ENCODE measurements at places on chromosomes 5 and 9.

GRCh38 chr5:180844432-180844831 lies 16.6 kb downstream of the ZFP62 start:
- no peak for DNase-seq

DNA sequence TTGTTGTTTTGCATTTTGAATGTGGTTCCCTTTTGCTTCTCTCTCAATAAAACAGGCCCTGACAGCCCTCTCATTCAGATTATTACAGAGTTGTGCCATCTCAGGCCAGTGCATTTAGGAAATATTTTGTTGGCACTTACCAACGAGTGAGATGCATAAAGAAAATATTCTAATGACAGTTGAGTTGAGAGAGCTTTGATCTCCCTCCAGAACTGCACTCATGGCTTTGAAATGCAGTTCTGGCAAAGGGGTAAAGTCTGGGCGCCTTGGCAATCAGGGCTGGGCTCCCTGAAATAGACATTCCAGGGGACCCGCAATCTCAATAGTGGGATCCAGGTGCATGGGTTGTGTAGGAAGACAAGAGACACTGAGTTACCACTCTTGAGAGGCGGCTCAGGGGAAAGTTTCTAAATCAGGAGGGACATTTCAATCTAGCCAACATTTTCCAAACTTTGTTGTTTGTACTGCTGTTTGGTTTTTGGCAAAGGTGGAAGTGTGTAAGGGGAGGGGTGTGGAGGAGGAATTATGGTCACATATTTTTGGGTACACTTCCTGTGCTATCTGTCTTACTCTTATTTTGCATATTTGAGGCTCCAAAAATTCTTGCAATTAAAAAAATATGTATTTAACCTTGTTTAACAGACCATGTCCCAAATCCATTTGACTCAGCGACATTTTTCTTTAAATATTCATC lies 48.8 kb downstream of the PAPPA start:
- no peak for DNase-seq

- no peak for DNase-seq
These were observed 173.5 kb downstream of the GLIS3 start for GRCh38 chr9:4126184-4126865.

GRCh38 chr5:35185518-35185917 lies 44.8 kb downstream of the PRLR start:
- DNase-seq: no peak

DNA sequence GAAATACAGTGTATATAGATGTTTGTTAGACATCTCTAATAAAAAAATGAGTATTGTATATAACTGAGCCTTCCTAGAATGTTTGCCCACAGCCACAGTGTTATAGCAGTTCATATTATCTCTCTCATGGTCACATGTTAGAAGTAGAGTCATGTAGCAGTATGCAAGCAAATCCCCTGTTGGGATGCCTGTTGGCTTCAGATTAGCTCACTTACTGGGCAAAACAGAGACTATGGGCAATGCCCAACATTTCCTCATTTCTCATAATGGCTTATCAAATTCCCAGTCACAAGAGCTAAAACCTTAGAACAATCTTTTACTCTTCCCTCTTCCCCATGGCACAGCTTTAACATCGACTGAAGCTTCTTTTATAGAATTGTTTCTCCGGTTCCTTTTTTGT lies 27.0 kb upstream of the PDCD1LG2 start:
- DNase-seq: no peak

GRCh38 chr5:100668511-100668910 lies 133.3 kb downstream of the FAM174A start:
- no peak for DNase-seq

GRCh38 chr5:39107350-39107749 lies 33.2 kb upstream of the RICTOR start:
- no peak for DNase-seq

DNA sequence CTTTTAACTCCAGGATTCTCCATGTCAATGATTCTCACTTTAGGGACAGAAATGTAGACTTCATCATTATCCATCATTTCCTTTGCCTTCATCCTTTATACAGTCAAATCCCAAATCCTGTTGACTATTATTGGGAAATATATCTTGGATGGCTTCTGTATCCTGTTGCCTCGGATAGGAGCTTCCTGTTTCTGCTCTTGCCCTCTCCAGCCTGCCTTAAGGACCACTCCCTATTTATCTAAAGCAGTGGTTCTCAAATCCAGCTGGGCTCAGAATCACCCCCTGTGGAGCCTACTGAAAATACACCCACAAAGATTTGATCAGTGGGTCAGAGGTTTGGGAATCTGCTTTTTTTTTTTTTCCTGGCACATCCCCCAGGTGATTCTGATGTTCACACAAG lies 8.5 kb downstream of the AFAP1L1 start:
- DNase-seq: no peak

- no peak for DNase-seq
These were observed 42.5 kb upstream of the SH3PXD2B start for GRCh38 chr5:172496671-172497371.

GRCh38 chr5:139282197-139282557 lies 11.4 kb upstream of the MATR3 start:
- DNase-seq: no peak

DNA sequence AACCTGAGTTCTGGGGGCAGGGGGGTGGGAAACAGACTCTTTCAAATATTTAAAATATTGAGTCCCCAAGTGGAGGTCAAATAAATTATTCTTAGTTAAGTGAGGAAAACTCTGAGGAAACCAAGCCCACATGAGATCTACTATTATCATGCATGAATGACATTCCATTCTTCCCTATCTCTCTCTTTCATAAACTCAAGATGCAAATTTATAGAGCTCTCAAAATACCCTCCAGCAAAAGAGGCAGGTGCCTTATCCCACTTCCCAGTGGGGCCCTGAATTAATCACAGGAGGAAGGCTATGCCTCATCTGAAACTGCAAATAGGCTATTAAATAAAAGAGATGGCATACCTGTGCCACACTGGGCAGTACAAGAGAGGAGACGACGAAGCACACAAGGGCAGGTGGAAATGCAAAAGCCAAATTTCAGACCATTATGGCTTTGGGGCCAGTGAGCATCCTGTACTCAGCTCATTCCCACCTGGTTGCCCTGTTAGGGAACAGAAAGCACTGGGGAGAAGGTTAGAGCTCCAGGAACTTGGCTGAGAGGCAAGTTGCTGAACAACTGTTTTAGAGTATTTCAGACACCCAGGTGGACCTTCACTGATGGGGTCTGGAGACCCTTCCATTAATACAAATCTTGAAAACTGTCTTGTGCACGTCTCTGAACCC lies 102.2 kb upstream of the EQTN start:
- no peak for DNase-seq

GRCh38 chr9:108003526-108003925 lies 514.0 kb upstream of the KLF4 start:
- no peak for DNase-seq

DNA sequence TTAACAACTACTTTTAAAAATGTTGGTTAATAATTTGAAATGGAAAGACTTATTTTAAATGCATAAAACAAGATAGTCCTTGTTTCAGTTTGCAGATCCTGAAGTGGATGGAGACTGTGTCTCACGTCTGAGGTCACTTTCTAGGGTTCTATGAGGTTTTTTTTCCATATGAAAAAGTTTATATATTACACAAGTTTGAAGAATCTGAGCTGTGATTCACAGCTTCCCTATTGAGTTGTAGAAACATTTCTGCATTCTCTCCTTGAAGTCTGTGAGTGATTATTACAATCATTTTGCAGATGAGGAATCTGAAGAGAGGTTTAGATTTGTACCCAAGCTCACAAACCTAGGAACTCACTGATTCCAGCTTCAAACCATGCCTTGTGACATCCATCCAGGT lies 442.5 kb upstream of the KLF4 start:
- DNase-seq: no peak

DNA sequence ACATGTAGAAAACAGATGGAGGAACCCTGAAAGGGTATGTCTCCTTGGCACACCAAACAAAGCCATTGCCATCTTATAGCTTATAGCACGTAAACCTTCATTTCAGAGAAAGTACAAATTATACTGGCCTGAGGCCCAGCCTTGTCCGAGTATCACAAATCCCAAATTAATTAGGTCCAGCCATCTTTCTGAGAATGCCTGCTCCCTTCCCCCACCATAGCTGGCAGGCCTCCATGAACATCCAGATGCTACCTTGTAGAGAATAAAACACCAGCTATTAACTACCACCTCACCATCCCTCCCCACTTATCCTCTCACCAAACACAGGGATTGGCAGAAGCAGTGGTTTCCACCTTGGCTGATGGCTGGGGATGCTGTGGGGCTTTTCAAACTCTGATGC lies 224.0 kb downstream of the SPOCK1 start:
- no peak for DNase-seq

DNA sequence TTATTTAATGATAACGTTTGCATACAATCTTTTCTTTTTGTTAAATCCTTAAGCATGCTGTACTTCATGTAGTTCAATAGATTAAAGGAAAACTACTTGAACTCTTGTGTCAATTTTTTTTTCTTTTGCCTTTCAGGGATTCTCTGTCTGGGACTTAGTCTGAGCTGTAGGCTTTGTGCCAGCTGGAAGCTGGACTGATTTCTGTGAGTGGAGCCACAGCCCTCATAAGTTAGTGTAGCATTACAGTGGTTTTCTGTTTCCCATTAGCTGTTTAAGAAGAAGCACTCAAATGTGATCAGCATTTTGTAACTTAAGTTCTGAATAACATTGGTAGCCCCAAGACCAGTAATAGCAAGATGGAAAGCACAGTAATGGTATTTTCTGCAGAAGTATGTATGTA lies 330.6 kb upstream of the MEF2C start:
- DNase-seq: no peak

DNA sequence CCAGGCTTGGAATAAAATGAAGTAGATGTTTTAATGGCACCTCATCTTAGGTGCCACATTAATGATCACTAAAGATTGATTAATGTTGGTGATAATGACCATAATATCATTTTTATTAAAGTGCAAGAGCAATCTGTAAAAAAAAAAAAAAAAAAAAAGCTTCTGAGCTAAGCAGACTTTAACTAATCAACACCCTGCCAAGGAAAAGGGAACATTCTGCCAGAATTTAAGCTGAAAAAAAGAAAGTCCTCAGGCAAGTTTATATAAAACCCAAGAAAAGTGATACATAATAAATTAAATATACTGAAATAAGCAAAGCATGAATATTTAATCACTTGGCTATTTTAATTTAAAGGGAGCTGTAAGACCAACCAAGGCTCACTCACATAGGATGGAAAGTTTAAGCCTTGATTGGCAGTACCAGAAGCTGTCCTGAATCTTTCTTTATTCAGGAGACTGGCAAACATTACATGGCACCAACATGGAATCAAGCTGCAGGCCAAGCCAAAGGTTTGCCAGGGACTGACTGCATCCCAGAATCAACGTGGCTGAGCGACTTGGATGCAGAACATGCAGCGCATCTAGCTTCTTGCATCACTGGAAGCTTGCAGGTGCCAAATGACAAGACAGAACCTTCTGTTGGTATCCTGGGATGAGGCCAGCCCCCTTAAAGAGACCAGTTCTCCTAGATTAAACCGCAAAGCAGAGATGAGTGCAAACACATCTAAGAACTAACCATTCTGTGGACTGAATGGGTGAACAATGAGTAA lies 413.6 kb downstream of the ENC1 start:
- no peak for DNase-seq

DNA sequence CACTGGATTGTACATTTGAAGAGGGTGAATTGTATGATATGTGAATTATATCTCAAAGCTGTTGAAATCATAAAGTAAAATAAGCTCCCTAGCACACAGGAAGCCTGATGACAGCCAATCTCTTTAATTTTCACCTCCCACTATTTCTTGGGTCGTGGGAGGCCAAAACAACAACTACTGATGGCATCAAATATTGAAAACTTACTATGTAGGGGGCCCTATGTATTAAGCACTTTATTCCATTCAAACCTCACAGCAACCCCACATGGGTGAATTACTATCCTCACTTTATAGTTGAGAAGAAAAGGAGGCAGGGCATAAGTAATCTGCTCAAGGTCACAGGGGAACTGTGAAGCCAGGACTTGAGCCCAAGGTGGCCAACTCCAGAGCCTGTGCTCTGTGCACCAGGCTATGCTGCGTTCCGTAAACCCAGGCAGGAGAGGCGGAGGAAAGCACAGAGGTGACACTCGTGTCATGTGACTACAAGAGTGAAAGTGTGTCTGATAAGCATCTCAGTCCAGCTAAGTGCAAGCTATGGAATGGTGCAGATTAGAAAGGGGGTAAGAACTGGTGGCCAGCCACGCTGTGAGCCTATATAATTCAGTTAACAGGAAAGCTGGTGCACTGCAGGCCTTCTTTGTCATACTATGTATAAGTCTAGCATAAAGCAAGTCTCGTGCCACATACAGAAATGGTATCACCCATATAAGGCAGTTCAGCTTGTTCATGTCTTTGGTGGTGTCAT lies 221.0 kb downstream of the DCP2 start:
- no peak for DNase-seq

DNA sequence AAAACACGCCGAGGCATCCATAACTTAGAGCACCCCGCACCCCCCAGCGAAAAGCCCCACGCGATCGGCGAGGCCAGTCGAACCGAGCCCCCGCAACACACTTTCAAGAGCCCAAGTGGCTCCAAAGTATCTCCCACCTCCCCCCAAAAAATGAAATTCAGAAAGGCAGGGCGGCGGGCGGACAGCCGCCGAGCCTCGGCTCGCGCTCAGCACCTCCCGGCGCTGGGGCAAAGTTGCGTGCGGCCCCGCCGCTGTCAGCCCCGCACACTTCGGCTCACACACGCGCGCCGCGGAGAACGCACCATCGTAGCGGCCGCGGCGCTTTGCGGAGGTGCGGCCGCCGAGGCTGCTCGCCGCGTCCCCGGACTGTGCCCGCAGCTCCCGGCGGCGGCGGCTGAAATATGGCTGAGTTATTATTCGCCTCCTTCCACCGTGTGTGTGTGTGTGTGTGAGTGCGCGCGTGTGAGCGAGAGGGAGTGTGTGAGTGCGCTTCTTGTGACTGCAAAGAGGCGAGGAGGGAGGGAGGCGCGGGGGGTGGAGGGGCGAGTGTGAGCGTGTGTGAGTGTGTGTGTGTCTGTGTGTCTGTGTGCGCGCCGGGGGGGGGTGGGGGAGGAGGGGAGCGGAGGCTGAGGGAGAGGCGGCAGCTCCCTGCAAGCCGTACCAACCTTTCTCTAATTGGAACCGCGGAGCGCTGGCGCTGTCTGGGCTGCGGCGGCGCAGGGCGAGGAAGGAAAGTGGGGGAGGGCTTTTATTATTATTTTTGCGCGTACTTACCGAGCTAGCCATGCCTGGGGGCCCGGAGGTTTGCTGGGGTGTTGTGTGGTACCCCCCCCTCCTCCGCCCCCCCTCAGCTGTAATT lies 599 bp downstream of the MLLT3 start:
- DNase-seq: peak; percentile 70

DNA sequence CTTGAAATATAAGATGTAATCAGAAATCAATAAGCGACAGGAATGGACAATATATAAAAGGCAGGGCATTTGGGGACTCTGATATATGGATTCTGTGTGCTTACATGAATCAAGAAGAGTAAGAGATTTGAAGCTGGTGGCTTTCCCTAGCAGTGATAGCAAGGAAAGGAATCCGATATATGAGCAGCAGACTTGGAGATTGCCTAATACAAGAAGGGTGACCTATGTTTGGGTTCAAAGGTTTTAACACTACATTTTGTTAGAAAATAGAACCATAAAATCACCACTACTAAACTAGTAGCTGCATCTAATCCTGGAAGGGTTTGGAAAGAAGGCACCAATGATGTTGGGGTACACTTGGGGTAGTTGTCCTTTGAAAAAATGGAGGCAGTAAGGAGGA lies 2.4 kb upstream of the OR1L3 start:
- no peak for DNase-seq

Measured in activated naive CD4-positive, alpha-beta T cell (primary cell).